Activated CD4-positive, alpha-beta T cell treated with anti-CD3 and anti-CD28 coated beads, Interleukin-2, amount 10 ng/mL, durations not matched to agents 7 days and 5 days (primary cell): ENCODE measurements at places on chromosomes 12 and 14. TPM values are rescaled to one million over a fixed set of nuclear protein-coding genes. Genes with fewer than 3 reads are reported as not detected.
A peak's percentile ranks its signal among the peaks of the same experiment; 100 is the strongest.

DNA sequence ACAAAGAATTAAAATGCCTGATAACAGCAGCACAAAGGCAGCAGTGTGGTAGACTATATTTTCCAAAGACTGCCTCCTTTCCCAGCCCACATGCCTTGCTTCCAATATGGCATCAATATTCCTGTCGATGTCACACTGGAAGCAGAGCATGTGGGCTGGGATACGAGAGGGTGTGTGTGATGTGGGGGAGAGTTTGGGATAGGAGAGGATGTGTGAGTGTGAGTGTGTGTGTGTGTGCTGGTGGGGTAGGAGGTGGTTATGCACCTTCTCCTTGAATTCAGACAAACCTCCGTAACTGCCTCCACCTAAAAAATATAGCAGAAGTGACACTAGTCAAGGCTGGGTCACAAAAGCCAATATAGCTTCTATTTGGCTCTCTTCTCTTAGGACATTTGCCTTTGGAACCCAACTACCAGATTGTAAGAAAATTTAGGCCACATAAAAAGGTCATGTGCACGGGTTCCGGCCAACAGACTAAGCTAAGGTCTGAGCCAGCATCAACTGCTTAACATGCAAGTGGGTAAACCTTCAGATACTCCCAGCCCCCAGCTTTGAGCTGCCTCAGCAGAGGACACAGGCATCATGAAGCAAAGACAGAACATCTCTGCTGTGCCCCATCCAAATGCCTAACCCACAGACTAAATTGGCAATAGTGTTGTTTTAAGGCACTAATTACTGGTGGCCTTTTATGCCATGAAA lies 29.5 kb downstream of the SPPL3 start:
- H3K4me1 ChIP-seq = peaks cover 25% of the 10 kb centered on the region
- no peaks in the 10 kb centered on the region for H3K27me3 ChIP-seq
- no peak for DNase-seq

GRCh38 chr12:12958886-12959285 lies 6.9 kb upstream of the GPRC5D start:
- peaks cover under 1% of the 10 kb centered on the region for H3K4me1 ChIP-seq
- H3K27ac ChIP-seq = no peak overlapping the region
- no peaks in the 10 kb centered on the region for H3K36me3 ChIP-seq
- H3K27me3 ChIP-seq = no peaks in the 10 kb centered on the region

- no peaks in the 10 kb centered on the region for H3K27me3 ChIP-seq
- peak overlapping the region; percentile 91 for H3K27ac ChIP-seq
- peaks cover 33% of the 10 kb centered on the region for H3K4me1 ChIP-seq
- peak; percentile 47 for DNase-seq
- peaks cover 17% of the 10 kb centered on the region for H3K36me3 ChIP-seq
- H3K4me3 ChIP-seq = peak overlapping the region; percentile 9
Observed at GRCh38 chr14:34931206-34931605, 51.6 kb upstream of the SRP54 start.

Gene SLC6A12
- total RNA-seq = not detected

- H3K27me3 ChIP-seq = no peaks in the 10 kb centered on the region
- H3K4me3 ChIP-seq = no peak overlapping the region
- DNase-seq = no peak
- H3K36me3 ChIP-seq = no peaks in the 10 kb centered on the region
- no peak overlapping the region for H3K27ac ChIP-seq
- no peaks in the 10 kb centered on the region for H3K4me1 ChIP-seq
Observed at GRCh38 chr12:25469368-25469767, 83.7 kb downstream of the LMNTD1 start.

DNA sequence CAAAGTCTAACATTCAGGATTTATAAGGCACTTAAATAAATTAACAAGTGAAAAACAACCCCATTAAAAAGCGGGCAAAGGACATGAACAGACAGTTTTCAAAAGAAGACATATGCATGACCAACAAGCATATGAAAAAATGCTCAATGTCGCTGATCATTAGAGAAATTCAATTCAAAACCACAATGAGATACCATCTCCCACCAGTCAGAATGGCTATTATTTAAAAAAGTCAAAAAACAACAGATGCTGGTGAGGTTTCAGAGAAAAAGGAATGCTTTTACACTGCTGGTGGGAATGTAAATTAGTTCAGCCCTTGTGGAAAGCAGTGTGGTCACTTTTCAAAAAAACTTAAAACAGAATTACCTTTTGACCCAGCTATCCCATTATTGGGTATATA lies 60.7 kb upstream of the BDKRB2 start:
- no peaks in the 10 kb centered on the region for H3K4me1 ChIP-seq
- DNase-seq = no peak
- no peaks in the 10 kb centered on the region for H3K27me3 ChIP-seq
- H3K36me3 ChIP-seq = no peaks in the 10 kb centered on the region
- H3K4me3 ChIP-seq = no peak overlapping the region

Gene HOXC13
- total RNA-seq = not detected

- H3K4me1 ChIP-seq = no peaks in the 10 kb centered on the region
- H3K27me3 ChIP-seq = peaks cover 37% of the 10 kb centered on the region
- H3K4me3 ChIP-seq = no peak overlapping the region
- H3K36me3 ChIP-seq = no peaks in the 10 kb centered on the region
- H3K27ac ChIP-seq = no peak overlapping the region
- DNase-seq = no peak
Observed at GRCh38 chr12:124297389-124297788, 2.5 kb downstream of the RFLNA start.

- DNase-seq = no peak
- no peaks in the 10 kb centered on the region for H3K27me3 ChIP-seq
- peak overlapping the region; percentile 85 for H3K4me3 ChIP-seq
- H3K4me1 ChIP-seq = peaks cover 32% of the 10 kb centered on the region
- H3K27ac ChIP-seq = no peak overlapping the region
Observed at GRCh38 chr12:1795221-1795784, 25.1 kb upstream of the LRTM2 start.

- H3K27me3 ChIP-seq = no peaks in the 10 kb centered on the region
- H3K27ac ChIP-seq = no peak overlapping the region
- H3K36me3 ChIP-seq = no peaks in the 10 kb centered on the region
Observed at GRCh38 chr12:122659579-122659978, 43.6 kb downstream of the HCAR2 start.

DNA sequence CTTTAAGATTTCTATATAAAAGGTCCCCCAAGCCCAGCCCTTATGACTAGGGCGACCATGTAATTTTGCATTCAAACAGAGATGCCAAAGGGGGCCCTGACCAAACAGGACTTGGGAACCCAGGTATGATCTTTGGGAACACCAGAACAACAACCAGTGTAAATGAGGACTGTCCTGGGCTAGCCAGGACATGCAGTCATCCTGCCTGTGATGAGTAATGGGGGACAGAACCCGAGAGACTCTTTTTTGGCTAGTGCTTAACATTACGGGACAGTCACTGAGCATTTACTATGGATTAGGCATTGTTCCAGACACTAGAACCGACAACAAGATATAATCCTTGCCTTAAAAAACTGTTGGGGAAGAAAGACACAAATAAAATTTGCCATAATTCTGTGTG lies 337.3 kb downstream of the CACNA1C start:
- no peak for DNase-seq
- H3K36me3 ChIP-seq = no peaks in the 10 kb centered on the region
- no peak overlapping the region for H3K27ac ChIP-seq
- H3K27me3 ChIP-seq = no peaks in the 10 kb centered on the region
- no peak overlapping the region for H3K4me3 ChIP-seq

- no peaks in the 10 kb centered on the region for H3K27me3 ChIP-seq
- no peak for DNase-seq
- no peaks in the 10 kb centered on the region for H3K4me1 ChIP-seq
Observed at GRCh38 chr14:25602106-25602505, 552.2 kb upstream of the STXBP6 start.

GRCh38 chr14:51516706-51517395 lies 134.9 kb upstream of the FRMD6 start:
- no peaks in the 10 kb centered on the region for H3K4me1 ChIP-seq
- no peak overlapping the region for H3K27ac ChIP-seq
- DNase-seq = no peak
- H3K36me3 ChIP-seq = no peaks in the 10 kb centered on the region

Gene MANSC4
- total RNA-seq = not detected

DNA sequence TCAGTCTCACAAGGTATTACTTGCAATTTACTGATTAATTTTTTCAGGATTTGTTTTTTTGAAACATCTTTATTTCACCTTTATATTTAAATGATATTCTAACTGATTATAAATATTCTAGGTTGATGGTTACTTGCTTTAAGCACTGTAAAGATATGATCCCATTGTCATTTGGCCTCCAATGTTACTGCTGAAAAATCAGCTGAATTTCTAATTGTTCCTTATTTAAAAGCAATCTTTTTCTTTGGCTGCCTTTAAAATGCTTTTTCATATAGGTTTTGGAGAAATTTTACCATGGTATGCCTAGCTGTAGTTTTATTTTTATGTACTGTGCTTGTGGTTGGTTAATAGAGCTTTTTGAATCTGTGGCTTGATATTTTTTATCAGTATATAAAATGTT lies 275.6 kb upstream of the PPFIA2 start:
- H3K27ac ChIP-seq = no peak overlapping the region
- no peaks in the 10 kb centered on the region for H3K4me1 ChIP-seq
- no peaks in the 10 kb centered on the region for H3K27me3 ChIP-seq
- no peaks in the 10 kb centered on the region for H3K36me3 ChIP-seq
- DNase-seq = no peak
- no peak overlapping the region for H3K4me3 ChIP-seq

Gene TCL1A
- not detected for total RNA-seq

GRCh38 chr12:67671892-67672291 lies 23.3 kb downstream of the DYRK2 start:
- H3K27me3 ChIP-seq = no peaks in the 10 kb centered on the region
- no peak for DNase-seq
- no peak overlapping the region for H3K4me3 ChIP-seq
- no peak overlapping the region for H3K27ac ChIP-seq

Gene MPHOSPH9
- total RNA-seq = 134 TPM

DNA sequence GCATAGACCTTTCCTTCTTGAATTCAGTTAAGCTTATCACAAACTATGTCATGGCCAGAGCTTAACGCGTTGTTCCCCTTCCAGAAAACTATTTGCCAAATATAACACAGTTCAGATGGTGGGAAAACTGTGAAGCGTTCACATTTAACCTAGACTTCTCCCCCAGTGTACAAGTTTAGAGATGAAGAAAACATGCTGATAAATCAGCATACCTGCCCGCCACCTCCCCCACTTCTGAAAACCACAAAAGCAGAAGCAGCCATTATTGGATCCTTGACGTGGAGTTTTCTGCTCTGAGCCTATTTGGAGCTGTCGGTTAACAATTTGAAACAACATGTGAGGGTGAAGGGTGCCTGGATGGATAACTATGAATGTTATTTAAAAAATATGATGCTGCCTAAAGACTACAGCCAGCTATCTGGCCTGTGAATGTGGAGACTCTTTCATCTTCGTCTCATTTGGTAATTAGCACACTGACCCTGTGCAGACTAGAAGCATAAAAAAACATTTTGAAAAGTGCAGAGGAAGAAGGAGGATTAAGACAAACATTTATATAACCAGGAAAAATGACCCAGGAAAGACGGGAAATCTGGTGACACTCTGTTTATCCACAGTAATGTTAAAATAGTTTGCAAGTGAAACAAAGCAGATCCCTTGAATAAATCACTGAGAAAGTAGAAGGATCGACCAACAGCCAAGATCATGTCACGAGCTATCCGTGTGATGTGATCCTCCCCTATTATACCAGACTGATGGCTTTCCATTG lies 408.2 kb downstream of the AEBP2 start:
- H3K36me3 ChIP-seq = no peaks in the 10 kb centered on the region
- no peak overlapping the region for H3K4me3 ChIP-seq
- H3K4me1 ChIP-seq = no peaks in the 10 kb centered on the region
- no peaks in the 10 kb centered on the region for H3K27me3 ChIP-seq

Gene FIGNL2
- 0.19 TPM for total RNA-seq

GRCh38 chr12:130826151-130826801 lies 12.8 kb downstream of the STX2 start:
- no peak overlapping the region for H3K4me3 ChIP-seq
- peaks cover 24% of the 10 kb centered on the region for H3K4me1 ChIP-seq
- H3K36me3 ChIP-seq = peaks cover 24% of the 10 kb centered on the region

DNA sequence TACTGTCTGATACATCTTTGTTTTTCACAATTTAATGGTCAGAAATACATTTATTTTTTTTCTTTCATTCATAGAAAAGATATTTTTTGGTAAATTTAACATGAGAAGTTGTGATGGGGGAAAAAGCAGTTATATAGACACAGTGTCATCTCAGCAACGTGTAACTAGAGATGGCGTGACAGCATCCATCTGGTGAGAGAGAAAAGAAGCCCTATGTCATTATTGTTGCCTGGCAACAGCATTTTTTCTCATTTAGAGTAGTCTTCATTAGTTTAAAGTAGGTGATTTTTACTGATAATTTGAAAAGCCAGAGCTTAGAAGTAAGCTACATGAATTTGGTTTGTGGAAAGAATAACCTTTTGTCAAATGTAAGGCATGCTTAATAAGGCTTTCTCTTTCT lies 128.6 kb downstream of the ACSS3 start:
- no peaks in the 10 kb centered on the region for H3K36me3 ChIP-seq
- no peak for DNase-seq
- H3K4me1 ChIP-seq = no peaks in the 10 kb centered on the region
- no peak overlapping the region for H3K4me3 ChIP-seq

GRCh38 chr12:51334764-51335163 lies 10.8 kb upstream of the BIN2 start:
- H3K36me3 ChIP-seq = no peaks in the 10 kb centered on the region
- no peak for DNase-seq
- no peak overlapping the region for H3K27ac ChIP-seq
- no peak overlapping the region for H3K4me3 ChIP-seq

GRCh38 chr12:132507656-132508490 lies 17.9 kb downstream of the FBRSL1 start:
- H3K4me3 ChIP-seq = no peak overlapping the region
- H3K36me3 ChIP-seq = no peaks in the 10 kb centered on the region
- peaks cover 34% of the 10 kb centered on the region for H3K4me1 ChIP-seq

DNA sequence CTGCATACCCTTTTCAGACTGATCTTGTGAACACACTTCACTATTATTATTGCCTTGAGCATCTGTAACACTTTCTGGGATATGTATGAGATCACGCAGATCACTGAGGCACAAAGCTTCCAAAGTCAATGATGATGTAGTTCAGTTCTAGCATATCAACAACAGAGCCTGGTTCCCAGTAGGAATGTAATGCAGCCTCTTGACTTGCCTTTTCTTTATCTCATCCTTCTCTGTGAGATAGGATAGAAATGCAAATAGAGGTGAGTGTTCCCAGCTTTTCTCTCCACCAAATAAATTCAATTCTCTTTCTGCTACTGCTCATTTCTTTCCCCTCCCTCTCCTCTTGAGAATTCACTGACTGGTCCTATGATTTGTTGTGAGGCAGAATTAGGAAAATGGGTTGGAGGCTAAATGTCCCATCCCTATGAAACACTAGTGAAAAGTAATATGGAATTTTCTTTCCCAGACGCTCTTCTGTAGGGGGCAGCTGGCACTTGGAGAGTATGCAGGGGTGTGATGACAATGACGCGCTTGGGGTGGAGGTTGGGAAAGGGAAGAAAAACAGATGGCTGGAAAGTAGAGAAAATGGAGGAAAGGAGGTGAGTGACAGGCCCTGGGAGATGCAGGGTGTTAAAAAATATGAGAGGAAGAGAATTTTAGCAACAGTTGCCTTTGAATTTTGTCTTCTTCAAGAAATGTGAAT lies 96.0 kb upstream of the TMTC1 start:
- H3K4me1 ChIP-seq = no peaks in the 10 kb centered on the region
- H3K27ac ChIP-seq = no peak overlapping the region
- no peaks in the 10 kb centered on the region for H3K27me3 ChIP-seq
- H3K4me3 ChIP-seq = no peak overlapping the region
- no peak for DNase-seq
- no peaks in the 10 kb centered on the region for H3K36me3 ChIP-seq
